CD4-positive, alpha-beta T cell treated with Interleukin-4 for 4 hours (primary cell): ENCODE measurements at places on chromosomes 5 and 9.

- DNase-seq, result no peak
Measured at GRCh38 chr5:52999344-52999949, 10.3 kb downstream of the ITGA2 start.

DNA sequence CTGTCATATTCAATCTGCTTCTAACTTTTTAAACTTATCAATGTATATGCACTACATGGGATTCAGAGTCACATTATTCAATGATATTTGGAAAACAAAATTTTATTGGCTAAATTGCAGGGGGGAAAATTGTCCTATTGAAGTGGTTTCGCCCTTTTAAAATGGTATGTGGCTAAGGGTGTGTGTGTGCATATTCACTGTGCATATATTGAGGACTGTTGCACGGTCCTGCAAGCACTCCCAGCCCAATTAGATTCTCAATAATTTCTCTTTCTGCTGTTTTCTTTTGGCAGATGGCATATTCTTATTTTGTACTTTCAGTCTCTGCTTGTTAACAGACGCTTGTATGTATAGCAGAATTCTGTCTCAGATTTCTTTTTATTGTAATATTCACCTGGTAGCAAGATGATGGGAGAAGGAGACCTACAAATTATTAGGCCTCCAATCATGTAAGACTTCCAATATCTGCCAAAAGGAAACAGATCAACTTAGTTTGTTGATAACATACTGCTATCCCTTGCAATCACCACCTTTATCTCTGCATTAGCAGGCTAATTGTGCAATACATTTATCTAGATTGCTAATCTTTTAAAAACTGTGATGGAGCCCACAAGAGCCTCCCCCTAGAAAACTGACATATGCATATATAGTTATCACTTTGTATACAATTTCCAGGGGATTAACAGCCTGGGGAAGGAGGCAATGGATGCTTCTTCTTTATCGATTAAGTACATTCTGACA lies 411.5 kb downstream of the PLK2 start:
- no peak for DNase-seq

GRCh38 chr5:133821311-133821741 lies 147.1 kb downstream of the C5orf15 start:
- DNase-seq, result no peak

- no peak for DNase-seq
Measured at GRCh38 chr5:41374631-41375030, 135.8 kb downstream of the PLCXD3 start.

DNA sequence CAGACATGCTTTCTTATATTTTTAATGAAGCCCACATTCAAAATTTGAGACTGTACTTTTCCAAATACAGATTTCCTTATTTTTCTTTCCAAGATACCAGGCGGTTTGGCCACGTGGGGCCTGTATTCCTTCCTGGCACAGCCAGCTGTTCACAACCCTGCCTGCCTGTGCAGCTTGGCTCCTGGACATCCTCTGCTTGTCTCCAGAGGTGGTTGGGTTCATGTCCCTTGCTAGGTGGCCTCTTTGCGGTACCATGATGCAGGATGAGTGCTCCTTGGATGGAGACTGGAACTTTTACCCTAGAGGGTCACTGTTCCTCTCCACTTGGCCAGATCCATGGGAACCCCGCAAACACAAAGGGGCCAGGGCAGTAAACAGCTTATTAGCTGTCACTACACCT lies 297.5 kb upstream of the MSX2 start:
- DNase-seq, result no peak
